ENCODE measurements at places on chromosomes 7 and 10.

DNA sequence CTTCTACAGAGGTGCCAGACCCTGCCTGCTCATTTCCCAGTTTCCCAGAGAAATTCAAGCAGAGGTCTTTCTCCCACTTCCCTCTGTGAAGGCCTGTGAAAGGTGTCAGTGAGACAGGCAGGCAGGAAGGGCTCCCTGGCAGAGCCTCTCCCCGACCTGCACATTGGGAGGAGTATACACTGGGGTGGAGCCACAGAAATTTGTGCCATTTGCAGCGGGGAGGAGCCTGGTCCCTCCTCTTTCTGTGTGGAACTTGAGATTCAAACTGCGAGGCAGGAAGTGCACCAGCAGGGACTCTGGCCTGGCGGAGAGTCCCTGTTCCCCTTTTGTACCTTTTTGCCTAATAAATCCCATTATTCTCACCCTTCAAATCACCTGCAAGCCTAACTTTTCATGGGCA lies 54.6 kb upstream of the OPN4 start:
- DNase-seq = no peak

- no peak for DNase-seq
Observed at GRCh38 chr10:131822013-131822691, 78.7 kb upstream of the PPP2R2D start.

DNA sequence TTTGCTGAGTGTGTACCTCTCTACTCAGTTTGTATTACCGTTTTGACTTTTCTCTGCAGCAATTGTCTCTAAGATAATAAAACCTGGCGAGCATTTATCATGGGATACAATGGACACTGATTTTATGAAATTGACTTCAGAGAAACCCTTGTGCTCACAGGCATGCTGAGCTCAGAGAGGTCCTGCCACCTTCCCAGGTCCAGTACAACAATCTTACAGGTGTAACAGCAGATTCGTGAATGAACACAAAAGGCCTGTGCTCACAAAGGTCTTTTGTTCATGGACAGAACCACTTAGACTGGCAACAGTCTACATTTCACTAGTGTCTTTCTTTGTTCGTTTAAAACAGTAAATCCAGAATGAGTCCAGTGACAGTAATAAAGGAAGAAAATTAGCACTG lies 43.2 kb downstream of the HECW1 start:
- no peak for DNase-seq

DNA sequence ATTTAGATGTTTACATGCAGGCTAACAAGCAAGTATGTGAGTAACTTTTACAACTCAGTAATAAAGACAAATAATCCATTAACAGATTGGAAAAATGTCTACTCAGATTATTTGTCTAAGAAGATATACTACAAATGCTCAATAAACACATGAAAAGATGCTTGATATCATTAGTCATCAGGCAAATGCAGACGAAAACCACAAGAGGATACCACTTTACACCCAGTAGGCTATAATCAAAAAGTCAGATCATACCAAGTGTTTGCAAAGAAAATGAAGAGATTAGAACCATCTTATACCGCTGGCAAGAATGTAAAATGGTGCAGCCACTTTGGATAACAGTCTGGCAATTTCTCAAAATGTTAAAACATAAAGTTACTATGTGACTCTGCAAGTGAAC lies 84.1 kb downstream of the MALSU1 start:
- no peak for DNase-seq

DNA sequence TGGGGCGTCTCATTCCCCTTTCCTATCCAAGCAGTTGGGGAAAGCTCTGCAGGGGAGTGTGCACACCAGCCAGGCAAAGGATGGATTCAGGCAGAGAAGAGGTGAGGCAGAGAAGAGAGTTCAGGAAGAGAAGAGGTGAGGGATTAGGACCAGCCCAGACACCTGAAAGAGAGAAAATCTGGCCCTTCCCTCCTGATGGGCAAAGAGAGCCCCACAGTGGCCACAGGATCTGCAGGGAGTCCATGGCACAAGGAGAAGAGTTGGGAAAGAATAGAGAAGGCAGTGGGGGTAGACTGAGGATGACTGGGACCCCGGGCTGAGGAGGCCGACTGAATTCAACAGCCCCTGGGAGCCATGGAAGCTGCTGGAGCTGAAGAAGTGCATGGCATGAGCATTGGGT lies 140.4 kb upstream of the ZMIZ1 start:
- no peak for DNase-seq

GRCh38 chr10:62648921-62649320 lies 155.6 kb upstream of the ADO start:
- DNase-seq = no peak

- no peak for DNase-seq
Observed at GRCh38 chr10:69214666-69215131, 5.4 kb upstream of the HKDC1 start.

GRCh38 chr10:34994565-34995142 lies 95.5 kb downstream of the CUL2 start:
- DNase-seq = peak; percentile 43

- DNase-seq = no peak
Observed at GRCh38 chr10:72525277-72525676, 100.6 kb downstream of the MICU1 start.

DNA sequence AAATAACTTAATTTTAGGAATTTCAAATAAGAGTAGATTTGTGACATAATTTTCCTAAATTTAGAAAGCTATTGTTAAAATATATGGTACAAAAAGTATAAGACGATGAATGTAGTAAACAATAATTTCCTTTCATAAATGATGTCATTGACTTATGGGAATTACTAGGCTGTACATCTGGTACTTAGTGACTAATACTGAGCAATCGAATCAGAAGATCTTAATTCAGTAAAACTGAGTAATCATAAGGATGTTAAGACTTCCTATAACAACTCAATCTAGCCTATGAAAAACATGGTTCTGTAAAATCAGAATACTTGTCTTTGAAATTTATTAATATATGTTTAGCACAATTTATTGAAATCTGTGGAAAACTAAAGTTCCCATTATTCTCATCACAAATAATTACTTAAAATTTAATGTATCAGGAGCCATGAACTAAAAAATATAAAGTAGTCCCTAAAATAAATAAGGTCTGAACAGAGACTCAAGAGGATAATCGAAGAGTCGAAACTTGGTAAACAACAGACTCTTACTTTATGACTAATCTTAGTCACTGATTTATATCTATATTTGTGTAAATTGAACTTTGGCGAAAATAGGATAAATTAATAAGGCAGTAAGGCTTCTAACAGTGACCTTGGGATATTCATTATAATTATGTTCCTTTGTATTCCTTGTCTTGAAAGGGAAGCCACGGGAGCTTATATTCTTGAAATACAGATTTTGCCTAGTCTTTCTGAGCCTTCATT lies 142.1 kb downstream of the HGF start:
- no peak for DNase-seq

DNA sequence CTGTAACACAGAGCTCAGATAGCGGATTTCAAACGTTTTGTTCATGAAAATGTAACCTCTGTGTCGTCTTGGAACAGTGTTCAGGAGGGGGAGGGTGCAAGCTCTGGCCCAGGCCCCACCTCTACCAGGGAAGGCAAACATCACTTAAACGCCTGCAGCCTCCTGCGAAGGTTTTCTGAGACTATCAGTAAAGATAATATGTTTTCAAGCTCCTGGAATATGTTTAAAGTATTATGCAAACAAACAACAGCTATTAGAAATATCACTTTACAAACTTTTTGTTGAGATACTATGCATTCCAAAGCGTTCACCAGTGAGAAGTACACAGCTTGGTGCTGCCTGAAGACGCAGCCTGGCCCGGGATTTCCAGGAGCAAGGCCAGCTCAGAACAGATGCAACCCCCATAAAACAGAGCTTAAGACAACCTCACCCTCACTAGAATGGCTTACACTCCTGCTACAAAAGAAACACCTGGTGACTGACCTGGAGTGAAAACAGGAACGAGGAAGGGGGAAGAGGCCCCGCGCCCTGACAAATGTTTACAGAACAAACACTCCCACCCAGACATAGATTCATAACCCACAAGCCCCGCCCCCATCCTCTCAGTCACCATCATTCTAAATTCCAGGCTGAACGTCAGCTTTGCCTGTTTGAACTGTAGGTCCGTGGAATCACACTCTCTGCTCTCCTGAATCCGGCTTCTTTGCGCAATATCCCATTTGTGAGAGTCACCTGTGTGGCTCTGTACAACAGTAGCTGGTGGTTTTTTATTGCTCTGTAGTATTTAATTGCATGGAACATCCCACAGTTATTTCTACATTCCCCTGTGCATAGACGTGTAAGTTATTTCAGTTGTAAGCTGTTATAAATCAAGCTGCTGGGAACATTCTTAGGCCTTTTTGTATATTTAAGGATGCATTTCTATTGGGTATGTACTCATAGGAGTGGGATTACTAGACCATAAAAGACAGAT lies 155.0 kb downstream of the PTPRN2 start:
- DNase-seq = no peak

GRCh38 chr10:19570120-19570519 lies 246.1 kb upstream of the PLXDC2 start:
- no peak for DNase-seq

DNA sequence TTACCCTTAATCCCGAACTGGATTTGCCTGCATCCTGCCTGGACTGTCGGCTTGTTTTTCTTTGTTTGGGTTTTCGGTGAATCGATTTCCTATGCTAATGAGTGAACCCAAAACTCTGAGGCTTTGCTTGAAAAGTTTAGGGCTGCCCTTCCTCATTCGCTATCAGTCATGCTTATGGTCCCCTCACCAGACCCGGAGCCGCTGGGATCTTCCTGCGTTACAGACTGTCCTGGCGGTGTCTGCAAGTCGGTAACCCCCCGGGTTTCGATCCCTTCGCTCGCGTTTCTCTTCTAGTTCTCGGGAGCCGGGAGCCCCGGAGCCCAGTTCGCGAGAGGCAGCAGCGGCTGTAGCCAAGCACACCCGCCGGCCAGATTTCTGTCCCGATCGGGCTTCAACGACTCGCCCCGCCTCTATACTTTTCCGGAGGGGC lies 2.2 kb downstream of the EMX2 start:
- no peak for DNase-seq

GRCh38 chr10:78529262-78529661 lies 495.6 kb downstream of the RPS24 start:
- no peak for DNase-seq

DNA sequence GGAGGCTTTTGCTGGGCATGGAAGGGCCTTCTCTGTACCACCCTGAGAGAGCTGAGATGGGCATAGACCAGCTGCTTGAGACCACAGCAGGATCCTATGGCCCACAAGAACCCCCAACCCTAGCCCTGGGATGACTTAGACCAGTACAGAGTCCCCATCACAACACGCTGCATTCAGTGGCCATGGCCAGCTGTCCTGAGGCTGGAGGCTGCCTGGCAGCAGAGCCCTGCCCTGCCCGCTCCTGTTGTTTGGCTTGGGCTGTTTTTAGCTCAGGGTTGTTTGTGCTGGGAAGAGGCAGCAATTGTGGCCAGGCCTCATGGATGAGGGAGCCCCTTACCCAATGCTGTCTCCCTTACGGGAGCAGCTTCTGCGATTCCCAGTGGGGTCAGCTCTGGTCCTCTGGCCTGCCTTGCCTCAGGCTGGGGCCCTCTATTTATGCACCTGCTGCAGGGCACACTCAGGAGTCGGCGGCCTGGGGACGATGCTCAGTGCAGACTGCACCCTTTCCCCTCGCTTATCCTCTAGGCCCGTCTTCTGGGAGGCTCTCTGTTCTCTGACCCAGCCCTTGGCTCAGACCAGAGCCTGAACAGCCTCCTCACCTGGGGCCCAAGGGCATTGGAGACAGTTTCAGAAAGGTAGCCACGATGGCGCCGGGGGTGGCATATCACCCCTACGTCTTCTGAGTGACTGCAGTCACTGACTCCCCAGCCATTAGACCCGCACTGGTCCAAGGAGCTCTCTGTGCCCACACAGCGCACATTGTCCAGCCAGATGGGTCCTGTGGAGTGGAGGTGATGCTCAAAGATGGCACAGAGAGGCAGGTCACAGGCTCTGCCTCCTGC lies 6.3 kb downstream of the LOXL4 start:
- no peak for DNase-seq

DNA sequence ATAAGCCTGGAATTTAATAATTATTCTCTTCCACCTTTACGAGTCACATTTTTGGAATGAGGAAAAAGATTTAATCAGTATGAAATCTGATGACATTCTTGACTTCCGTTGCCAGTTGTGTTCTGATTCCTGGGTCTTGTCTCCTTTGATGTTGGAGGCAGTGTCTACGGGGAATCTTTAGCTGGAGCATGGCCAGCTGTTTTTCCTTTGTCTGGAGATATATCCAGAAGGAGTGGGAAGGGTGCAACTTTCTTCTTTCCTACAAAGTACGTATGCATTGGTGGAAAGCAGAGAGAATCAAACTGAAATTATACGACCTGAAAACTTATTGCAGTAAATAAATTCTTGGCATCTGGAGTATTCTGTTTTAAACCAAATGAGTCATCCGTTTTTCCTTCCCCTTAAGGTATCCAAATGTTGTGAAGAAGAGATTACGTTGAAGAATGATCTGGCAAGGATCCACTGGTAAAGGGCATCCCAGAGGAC lies 6.9 kb upstream of the GNG11 start:
- no peak for DNase-seq

- DNase-seq = no peak
Observed at GRCh38 chr7:113412410-113412809, 294.1 kb upstream of the SMIM30 start.

- DNase-seq = peak; percentile 13
Observed at GRCh38 chr7:55432939-55433784, 68.0 kb downstream of the LANCL2 start.

- no peak for DNase-seq
Observed at GRCh38 chr7:55730197-55730596, 132.4 kb downstream of the SEPTIN14 start.

GRCh38 chr10:109898666-109899355 lies 24.5 kb downstream of the XPNPEP1 start:
- DNase-seq = no peak

GRCh38 chr10:100993986-100994708 lies 5.5 kb upstream of the LZTS2 start:
- DNase-seq = peak; percentile 77

GRCh38 chr7:2722591-2722990 lies 34.6 kb downstream of the AMZ1 start:
- DNase-seq = no peak

GRCh38 chr7:114944745-114945625 lies 23.1 kb downstream of the MDFIC start:
- peak; percentile 25 for DNase-seq

DNA sequence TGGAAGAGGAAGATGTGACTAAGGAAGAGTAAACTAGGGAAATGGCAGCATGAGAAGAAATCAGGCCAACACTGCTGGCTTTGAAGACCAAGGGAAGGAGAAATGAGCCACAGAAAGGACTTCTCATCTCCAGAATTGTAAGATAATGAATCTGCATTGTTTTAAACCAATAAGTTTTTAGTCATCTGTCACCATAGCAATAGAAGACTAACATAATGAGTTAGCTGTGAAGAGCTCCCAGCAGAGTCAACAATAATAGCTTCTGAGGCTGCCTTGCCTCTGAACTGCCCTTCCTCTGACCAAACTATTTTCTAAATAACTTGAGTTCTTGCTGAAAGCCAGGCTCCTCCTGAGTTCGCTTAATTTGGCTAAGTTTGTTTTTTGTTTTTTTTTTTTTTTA lies 103.6 kb downstream of the CACNA2D1 start:
- no peak for DNase-seq

GRCh38 chr10:107915215-107915610 lies 750.7 kb upstream of the SORCS1 start:
- DNase-seq = no peak

- DNase-seq = no peak
Observed at GRCh38 chr7:131148258-131148657, 179.4 kb upstream of the MKLN1 start.

- DNase-seq = no peak
Observed at GRCh38 chr10:123563581-123563855, 102.6 kb upstream of the GPR26 start.

- no peak for DNase-seq
Observed at GRCh38 chr10:1668399-1668798, 68.9 kb downstream of the ADARB2 start.

GRCh38 chr7:103666326-103666725 lies 220.3 kb upstream of the SLC26A5 start:
- DNase-seq = no peak
